CD8-positive, alpha-beta memory T cell (primary cell): ENCODE measurements at places on chromosomes 2 and 18. TPM values are rescaled to one million over a fixed set of nuclear protein-coding genes. Genes with fewer than 3 reads are reported as not detected.

The RNF125 gene
- 42.8 TPM for total RNA-seq

GRCh38 chr18:43077510-43078308 lies 37.8 kb downstream of the RIT2 start:
- no peak for DNase-seq

DNA sequence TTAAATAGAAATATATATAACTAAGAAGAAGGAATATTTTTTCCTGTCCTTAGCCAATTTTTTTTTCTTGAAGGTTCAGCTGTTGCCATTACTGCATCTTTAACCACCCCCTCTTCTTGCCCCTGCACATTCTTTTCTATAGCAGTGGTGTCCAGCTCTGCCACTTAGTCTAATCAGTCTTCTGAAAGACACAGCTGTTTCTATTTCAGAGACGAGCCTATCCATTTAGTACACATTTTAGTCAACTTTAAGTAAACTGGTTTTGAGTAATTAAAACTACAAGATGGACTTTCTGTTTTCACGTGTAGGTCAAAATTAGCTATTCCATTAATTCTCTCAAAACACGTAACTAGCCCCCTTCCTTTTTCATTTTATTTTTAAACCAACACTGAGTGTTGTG lies 21.0 kb downstream of the SPOPL start:
- DNase-seq = no peak

The THSD7B gene
- total RNA-seq = not detected
